Dermis blood vessel endothelial cell (primary cell): ENCODE measurements at places on chromosomes 16 and 17.

GRCh38 chr17:17771498-17772201 lies 65.1 kb downstream of the SREBF1 start:
- DNase-seq, result no peak

DNA sequence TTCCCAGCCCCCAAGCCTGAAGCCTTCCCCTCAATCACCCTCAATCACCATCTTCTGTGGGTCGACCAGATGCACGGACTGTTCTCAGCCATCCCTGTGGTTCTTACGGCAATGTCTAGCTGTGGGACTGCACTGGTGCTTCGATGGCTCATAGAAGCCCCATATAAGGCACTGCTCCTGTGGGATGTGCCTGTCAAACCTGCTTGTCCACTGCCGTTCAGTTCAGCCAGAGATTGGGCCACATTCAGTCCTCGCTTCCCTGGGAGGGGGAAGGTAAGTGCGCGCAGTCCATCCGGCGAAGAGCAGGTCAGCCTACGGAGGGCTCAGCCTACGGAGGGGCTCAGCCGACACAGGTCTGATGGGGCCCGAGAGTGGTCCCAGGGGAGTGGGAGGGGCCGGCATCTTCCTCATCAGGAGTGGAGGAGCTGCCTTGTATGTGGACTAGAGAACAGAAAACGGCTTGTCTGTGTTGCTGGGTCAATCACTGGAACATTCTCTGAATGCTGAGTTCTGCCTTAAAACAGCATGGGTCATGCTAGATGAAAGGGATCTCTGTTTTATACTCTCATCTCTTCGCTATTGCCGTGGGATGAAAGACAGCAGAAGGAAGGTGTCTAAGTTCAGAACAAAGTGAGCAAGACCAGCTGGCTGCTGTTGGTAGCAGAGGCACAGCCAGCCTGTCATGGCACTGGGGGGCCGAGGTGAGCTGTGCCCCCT lies at the start of gene CARD14:
Gene CARD14 (plus strand): TSS at position 247 of the 717 bp plus-strand sequence. CDS start 11,409 bp downstream, outside the sequence.
- no peak for DNase-seq

- no peak for DNase-seq
These were observed 49.1 kb upstream of the IL34 start for GRCh38 chr16:70597135-70597835.

DNA sequence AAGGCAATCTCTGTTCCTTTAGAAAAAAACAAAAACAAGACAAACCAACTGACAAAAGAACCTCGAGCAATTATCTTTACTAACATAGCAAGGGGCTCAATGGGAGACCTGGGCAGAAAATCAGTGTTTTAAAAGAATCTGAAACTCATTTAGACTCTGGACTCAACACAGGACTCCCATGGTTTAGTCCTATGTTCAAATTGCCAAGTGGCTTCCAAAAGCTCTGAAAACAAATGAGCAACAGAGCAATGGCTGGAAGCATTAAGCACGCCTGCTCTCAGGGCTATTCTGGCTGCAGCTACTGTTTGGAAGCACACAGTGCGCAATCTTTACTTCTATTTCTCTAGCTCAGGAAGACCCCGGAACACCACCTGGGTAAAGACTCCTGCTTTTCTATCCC lies 162.0 kb downstream of the AATF start:
- DNase-seq, result no peak

GRCh38 chr17:14547556-14547955 lies 246.7 kb downstream of the HS3ST3B1 start:
- no peak for DNase-seq

- no peak for DNase-seq
These were observed 157.7 kb downstream of the MSI2 start for GRCh38 chr17:57413848-57414651.

DNA sequence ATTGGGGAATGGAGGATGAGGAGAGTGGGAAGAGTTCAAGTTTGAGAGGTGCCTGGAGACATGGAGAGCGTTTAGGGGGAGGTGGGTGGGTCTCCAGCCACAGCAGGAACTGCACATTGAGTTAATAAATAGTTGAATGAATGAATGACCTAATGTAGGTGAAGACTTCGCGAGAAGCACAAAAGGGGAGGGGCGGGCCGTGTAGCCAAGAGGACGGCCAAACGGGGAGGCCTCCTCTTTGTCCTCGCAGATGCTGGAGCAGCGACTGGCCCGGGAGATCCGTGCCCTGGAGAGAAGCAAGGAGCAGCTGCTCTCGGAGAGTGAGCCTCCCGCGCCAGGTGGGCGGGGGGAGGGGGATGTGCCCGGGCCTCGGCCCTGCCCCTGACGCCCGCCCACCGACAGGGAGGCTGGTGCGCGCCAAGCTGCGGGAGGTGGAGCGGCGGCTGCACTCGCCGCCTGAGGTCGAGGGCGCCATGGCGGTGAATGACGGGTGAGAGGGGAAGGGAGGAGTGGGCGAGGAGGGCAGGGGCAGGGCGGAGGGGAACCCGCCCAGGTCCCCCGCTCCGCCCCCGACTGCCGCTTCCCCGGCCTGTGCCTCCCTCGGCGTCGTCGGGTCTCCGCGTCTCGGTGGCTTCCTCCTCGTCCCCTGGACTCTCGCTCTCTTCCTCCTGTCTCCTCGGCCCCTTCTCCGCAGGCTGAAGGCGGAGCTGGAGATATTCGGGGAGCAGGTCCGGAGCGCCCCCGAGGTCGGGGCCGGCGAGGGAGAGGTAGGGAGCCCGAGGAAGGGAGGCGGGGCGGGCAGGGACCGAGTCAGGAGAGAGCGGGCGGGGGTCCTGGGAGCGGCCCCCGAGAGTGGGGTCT lies 12.9 kb downstream of the SYCE1L start:
- peak; percentile 65 for DNase-seq

DNA sequence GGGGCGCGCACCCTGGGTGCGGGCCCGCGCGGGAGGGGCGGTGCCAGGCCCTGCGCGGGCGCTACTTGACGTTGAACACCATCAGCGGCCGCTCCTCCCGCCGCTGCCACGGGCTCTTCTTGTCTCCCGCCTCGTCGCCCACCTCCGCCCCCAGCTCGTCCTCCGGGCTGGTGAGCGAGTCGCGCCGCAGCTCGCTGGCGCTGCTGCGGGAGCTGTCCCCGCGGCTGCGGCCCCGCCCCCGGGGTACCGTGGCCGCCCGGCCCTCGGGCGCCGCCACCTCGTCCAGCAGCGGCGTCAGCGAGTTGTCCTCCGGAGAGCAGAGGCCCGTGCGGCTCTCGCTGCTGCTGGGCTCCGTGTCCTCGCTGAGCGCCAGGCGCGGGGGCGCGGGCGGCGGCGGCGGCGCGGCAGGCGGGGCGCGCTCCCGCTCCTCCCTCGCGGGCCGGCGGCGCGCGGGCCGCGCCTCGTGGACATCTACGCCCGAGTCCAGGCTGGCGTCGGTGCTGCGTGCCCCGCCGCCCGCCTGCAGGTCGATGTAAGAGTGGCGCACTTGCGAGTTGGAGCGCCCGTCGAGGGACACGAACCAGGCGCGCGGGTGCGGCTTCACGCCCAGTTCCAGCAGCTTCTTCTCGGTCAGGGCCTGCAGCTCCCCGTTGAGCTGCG lies 8.7 kb downstream of the GRN start:
- DNase-seq, result no peak

- DNase-seq, result peak; percentile 73
These were observed 10.3 kb downstream of the CENPV start for GRCh38 chr17:16342979-16343378.

DNA sequence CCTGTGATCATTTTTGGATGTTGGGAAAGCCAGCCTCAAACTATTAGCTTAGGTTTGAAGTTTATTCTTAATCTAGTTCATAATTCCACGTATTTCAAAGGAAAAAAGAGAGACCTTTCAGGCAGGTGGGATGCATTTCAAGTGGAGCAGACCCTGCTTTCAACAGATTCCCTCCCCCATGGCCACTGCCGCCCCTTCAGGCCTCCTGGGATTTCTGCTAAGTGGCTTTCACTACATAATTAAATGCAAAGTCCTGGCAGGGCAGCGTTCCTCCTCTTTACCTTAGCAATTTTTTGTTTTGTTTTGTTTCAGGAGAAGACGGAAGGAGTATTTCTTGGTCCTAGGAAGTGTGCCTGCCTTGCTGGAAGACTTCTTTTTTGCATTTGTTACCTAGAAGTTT lies 36.6 kb downstream of the MAF start:
- no peak for DNase-seq

GRCh38 chr16:67087291-67087690 lies 22.4 kb upstream of the PHAF1 start:
- no peak for DNase-seq

- no peak for DNase-seq
These were observed 14.3 kb upstream of the SRCIN1 start for GRCh38 chr17:38619937-38620550.

GRCh38 chr17:65121368-65121767 lies 15.8 kb upstream of the RGS9 start:
- DNase-seq, result no peak

DNA sequence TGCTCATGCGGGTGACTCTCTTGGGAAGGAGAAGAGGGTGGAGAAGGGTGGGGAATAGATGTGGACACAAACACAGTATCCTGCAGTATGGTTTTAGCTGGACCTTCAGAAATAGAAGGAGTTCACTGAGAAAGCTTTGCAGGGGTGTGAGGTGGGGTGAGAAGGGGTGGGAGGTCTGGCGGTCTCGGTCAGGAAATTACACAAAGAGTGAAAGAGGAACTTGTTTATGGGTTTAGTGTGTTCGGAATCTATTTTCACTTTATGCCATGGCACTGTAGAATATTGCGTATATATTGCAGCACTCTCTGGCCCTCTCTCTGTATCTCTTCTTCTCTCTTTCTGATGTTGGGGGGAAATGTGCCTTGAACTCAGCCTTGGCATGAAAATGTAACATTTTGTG lies 148.2 kb upstream of the GOT2 start:
- no peak for DNase-seq

- DNase-seq, result no peak
These were observed 78.2 kb downstream of the FTO start for GRCh38 chr16:53782148-53782547.

GRCh38 chr16:69940676-69941075 lies 10.5 kb upstream of the CLEC18A start:
- DNase-seq, result no peak

DNA sequence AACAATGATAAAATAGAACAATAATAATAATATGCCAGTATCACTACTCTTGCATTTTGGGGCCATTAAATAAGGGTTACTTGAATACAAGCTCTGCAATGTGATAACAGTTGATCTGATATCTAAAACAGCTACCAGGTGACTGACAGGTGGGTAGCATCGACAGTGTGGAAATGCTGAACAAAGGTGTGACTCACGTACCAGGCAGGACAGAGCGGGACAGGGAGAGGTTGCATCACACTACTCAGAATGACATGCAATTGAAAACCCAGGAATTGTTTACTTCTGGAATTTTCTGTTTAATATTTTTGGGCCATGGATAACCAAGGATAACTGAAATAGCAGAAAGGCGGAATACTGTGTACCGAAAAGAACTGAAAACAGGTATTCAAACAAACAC lies 15.8 kb upstream of the ZNF19 start:
- no peak for DNase-seq

GRCh38 chr16:21159281-21159951 lies 942 bp downstream of the LDAF1 start:
- DNase-seq, result peak; percentile 9

GRCh38 chr17:45584092-45585036 lies 93.8 kb upstream of the PLEKHM1 start:
- DNase-seq, result peak; percentile 66

DNA sequence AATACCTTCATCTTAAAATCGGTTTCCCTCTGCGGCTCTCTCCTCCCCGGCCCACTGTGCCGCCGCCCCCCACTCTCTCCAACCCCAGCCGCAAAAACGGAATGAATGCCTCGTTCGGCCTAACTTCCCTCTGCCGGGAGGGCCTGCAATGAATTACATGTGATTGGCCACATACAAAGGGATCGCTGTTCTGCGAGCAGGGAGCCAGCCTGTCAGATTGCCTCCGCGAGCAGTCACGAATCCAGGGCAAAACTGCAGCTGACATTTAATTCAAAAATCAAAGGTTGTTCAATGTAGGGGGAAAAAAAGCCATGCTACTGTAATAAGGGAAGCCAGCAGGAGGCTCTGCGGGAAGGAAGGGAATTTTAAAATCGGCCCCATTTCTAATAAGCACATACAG lies 84.9 kb downstream of the TBC1D16 start:
- DNase-seq, result no peak

DNA sequence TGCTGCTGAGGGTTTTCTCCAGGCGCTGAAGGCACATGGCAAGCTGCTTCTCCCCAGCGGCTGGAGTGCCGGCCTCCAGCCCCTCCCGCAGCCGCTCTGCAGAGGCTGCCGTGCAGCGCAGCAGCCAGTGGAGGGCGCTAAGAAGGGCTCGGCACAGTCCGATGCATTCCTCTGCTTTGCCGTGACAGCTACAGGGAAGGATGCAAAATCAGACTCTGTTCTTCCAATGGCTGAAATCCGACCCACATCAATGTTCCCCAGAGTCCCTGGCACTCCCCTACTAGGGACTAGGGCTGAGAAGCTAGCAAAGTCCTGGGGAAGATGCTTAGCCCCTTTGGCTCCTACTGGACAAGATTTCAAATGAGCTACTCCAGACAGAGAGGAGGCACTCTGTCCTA lies 19.0 kb downstream of the MED24 start:
- DNase-seq, result peak; percentile 76

GRCh38 chr17:42669705-42669976 lies 7.2 kb downstream of the PLEKHH3 start:
- no peak for DNase-seq

DNA sequence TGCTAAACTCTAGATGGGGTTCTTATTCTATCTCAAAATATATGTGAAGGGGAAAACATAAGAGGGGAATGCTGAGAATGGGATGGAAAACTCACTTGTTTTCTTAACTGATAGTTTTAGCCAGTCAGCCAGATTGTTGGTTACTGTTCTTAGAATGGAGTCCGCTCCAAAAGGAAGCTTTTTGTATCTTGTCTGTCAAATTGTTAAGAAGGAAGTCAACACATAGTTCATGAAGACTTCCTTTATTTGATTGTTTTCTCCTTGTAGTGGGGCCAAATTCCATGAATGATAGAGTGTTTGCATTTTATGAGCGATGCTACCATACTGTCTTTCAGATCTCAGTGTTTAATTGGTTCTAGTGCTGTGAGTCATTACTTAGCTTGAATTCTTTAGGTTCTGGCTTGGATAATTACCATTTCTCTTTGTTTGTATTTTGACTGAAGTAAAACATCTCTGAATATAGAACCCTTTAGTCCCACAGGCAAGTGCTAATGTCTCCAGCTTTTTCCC lies 98.3 kb upstream of the GOT2 start:
- no peak for DNase-seq

DNA sequence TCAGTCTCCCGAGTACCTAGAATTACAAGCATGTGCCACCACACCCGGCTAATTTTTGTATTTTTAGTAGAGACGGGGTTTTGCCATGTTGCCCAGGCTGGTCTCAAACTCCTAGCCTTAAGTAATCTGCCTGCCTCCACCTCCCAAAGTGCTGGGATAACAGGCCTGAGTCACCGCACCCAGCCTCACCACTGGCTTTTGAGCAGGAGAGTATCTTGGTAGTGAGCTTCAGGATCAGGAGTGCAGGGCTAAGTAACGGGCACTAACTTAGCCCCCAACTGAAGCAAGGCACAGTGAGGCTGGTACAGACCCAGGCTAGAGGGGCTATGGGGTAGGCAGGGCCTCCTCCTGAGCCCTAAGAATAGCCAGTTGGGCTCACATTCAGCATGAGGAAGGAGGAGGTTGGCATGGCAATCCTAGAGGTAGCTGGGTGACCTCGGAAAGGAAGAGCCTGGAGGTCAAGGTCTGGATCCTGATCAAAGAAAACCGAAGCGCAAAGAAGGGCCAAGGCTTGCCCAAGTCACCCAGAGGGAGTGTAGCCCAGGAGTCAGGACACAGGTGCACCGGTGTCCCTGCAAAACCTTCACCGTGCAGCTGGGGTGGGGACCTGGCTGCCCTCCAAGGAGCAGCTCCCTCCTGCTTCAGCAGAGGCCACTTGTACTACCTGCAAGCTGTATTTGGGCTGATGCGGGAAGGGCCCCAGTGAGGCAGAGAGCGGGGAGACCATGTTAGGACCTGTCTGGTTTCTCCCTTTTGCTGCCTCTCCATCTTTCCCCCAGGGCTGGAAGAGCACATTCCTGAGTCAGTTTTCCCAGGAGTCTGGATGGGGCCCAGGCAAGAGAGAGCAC lies 1.3 kb upstream of the ADGRG5 start:
- no peak for DNase-seq
